Natural killer cell treated with Interleukin-12 subunit alpha and Interleukin-12 subunit beta and Interleukin-15 and Interleukin-18, amount 100 ng/mL, for 72 hours (primary cell): ENCODE measurements at places on chromosomes 16 and 17.

DNA sequence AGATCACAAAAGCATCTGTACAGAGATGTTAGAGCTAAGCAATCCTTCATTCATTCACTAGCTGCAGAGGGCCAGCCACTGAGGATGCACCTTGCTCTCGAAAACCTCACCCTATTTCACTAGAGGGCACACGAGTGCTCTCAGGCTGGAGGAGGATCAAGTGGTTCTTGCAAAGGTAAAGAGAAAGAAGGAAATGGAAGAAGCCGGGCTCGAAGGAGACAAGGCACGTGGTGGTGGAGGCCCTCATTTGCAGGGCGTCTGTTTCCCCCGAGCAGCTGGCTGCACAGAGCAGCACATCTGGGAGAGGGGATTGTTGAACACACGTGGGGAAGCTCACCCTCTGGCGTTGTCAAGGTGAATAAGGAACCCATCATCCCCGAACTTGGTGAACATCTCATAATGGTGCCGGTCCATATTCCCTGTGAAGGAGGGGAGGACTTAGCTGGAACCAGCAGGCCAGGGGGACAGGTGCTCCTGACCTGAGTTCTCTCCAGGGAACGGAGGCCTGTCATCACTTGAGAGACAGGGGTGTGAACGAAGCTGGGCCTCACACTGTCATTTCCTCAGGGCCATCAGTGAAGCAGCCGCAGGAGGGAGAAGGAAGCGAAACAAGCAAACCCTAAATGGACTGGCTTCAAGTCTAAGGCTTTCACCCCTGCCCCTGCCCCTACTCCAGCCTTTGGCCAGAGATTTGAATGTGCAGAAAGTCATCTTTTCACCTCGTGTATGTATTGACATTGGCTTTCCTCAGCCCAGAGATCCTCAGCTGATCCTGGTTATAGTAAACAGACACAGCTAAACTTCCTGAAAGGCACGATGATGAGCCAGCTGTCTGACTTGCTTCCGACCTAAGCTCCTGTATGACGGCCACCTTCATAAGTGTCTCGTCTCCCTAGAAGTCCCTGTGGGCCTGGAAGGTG is 27.6 kb downstream of the PRKAR1A start:
- DNase-seq = no peak
- H3K4me1 ChIP-seq = peaks cover 4% of the 10 kb centered on the region
- no peak overlapping the region for H3K27ac ChIP-seq
- H3K27me3 ChIP-seq = no peaks in the 10 kb centered on the region
- H3K4me3 ChIP-seq = no peak overlapping the region

- no peaks in the 10 kb centered on the region for H3K4me1 ChIP-seq
- H3K36me3 ChIP-seq = no peaks in the 10 kb centered on the region
- H3K27me3 ChIP-seq = no peaks in the 10 kb centered on the region
- no peak overlapping the region for H3K4me3 ChIP-seq
- no peak overlapping the region for H3K27ac ChIP-seq
Measured at GRCh38 chr16:9772526-9773225, 409.6 kb downstream of the GRIN2A start.

GRCh38 chr17:36858119-36859002 is 78.9 kb upstream of the LHX1 start:
- peaks cover 25% of the 10 kb centered on the region for H3K27me3 ChIP-seq
- no peaks in the 10 kb centered on the region for H3K36me3 ChIP-seq
- no peaks in the 10 kb centered on the region for H3K4me1 ChIP-seq

GRCh38 chr17:75834928-75835653 is 9.1 kb downstream of the UNC13D start:
- peaks cover 29% of the 10 kb centered on the region for H3K4me1 ChIP-seq
- peak overlapping the region; percentile 89 for H3K27ac ChIP-seq
- H3K36me3 ChIP-seq = peaks cover 5% of the 10 kb centered on the region
- H3K4me3 ChIP-seq = no peak overlapping the region
- DNase-seq = no peak

GRCh38 chr17:39225959-39226683 is 376 bp upstream of the STAC2 start:
- H3K27ac ChIP-seq = no peak overlapping the region
- H3K4me3 ChIP-seq = peak overlapping the region; percentile 67
- peak; percentile 71 for DNase-seq
- peaks cover 8% of the 10 kb centered on the region for H3K4me1 ChIP-seq
- H3K27me3 ChIP-seq = peaks cover 14% of the 10 kb centered on the region
- H3K36me3 ChIP-seq = no peaks in the 10 kb centered on the region

DNA sequence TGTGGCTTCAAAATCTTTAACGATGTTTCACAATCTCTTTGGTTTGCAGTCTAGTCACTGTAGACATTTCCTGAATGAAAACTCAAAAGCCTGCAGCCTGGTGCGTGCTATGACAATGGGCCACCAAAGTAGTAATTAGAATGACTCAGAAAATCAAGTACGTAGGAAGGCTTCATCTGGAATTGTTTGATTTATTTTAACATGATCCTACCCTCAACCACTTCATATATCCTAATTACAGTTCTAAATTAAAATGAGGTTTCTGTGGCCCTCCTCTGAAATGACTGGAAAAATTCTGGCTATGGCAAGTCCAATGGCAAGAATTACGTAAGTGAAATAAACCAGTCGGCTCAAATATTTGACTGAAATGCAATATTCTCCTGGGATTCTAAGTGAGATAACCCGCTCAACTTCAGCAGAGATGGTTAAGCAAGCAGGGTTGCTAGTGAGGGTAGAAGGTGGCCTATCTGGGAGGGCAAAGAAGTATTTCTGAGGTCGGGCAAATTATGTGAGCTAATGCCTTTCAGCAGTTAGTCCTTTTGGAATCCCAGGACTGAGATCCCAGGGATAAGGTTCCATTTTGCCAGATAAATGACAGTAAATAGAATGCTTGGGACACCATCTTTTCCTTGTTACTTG is 145.6 kb upstream of the MYOCD start:
- no peak overlapping the region for H3K27ac ChIP-seq
- no peaks in the 10 kb centered on the region for H3K27me3 ChIP-seq
- H3K4me1 ChIP-seq = no peaks in the 10 kb centered on the region
- H3K36me3 ChIP-seq = no peaks in the 10 kb centered on the region

DNA sequence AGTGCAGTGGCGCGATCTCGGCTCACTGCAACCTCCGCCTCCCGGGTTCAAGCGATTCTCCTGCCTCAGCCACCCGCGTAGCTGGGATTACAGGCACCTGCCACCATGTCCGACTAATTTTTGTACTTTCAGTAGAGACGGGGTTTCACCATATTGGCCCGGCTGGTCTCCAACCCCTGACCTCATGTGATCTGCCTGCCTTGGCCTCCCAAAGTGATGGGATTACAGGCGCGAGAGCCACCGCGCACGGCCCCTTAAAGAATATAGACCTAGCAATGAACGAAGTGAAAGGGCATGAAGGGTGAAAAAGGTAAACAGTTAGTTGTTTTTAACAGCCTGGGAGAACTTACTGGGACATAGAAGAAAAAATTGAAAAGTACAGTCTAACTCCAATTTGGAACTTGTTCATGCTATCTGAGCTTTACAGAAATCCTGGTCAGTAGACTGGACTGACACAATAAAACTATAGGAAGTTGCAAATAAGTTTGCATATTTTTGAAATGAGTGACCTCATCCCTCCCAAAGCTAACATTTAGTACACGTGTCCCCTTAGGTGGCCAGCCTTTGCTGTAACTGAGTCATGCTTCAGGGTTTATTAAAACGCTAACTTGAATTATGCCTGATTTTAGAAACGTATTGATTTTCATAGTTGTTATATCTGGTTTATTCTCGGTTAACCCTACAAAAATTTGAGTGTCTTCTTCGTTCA is 1.8 kb downstream of the COG1 start:
- peak overlapping the region; percentile 38 for H3K4me3 ChIP-seq
- H3K36me3 ChIP-seq = peaks cover 19% of the 10 kb centered on the region

- H3K4me3 ChIP-seq = no peak overlapping the region
- DNase-seq = peak; percentile 20
- no peaks in the 10 kb centered on the region for H3K36me3 ChIP-seq
- no peak overlapping the region for H3K27ac ChIP-seq
- H3K4me1 ChIP-seq = peaks cover 2% of the 10 kb centered on the region
Measured at GRCh38 chr17:44367231-44367979, 3.8 kb upstream of the FAM171A2 start.

DNA sequence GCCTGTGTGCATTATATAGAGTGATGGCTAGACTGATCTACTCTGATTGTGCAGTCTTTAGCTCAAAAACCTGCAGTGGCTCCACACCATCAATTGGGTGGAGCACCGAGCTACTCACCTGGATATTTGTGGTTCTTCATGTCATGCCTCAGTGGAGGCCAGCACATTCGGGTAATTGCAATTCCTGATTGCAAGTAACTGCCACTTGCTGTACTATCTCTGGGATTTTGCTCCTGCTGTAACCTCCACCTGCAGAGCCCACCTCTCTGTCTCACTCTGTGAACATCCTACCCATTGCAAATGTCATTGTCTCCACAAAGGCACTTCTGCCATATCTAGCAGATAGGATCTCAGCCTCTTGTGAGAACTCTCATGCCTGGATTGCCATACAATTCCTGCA is 1.7 kb upstream of the CCL1 start:
- H3K36me3 ChIP-seq = no peaks in the 10 kb centered on the region
- H3K27ac ChIP-seq = no peak overlapping the region
- DNase-seq = no peak
- H3K4me1 ChIP-seq = peaks cover 16% of the 10 kb centered on the region
- peaks cover 8% of the 10 kb centered on the region for H3K27me3 ChIP-seq

DNA sequence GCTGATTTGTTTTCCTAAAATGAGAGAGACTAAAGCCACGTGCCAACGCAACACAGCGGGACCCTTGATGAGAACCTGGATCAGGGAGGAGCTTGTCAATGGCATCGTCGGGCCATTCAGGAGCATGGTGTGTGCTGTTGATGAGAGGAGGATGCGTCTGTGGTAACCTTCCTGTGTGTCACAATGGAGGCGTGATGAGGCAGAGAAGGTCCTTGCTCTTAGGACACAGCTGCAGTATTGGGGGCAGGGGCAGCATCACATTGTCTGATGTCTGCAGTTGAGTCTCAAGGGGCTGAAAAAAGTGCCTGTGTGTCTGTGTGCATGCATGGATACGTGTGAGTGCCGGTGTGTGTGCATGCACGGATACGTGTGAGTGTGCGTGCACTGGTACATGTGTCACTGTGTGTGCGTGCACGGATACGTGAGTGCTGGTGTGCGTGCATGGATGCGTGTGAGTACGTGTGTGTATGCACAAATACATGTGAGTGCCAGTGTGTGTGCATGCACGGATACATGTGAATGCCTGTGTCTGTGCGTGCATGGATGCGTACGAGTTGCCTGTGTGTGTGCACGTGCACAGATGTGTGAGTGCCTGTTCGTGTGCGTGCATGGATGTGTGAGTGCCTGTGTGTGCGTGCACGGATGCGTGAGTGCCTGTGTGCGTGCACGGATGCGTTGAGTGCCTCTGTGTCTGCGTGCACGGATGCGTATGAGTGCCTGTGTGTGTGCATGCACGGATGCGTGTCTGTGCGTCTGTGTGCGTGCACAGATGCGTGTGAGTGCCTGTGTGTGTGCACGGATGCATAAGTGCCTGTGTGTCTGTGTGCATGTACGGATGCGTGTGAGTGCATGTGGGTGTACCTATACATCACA is 39.3 kb downstream of the BAIAP2 start:
- no peaks in the 10 kb centered on the region for H3K36me3 ChIP-seq
- no peaks in the 10 kb centered on the region for H3K27me3 ChIP-seq
- H3K27ac ChIP-seq = no peak overlapping the region

DNA sequence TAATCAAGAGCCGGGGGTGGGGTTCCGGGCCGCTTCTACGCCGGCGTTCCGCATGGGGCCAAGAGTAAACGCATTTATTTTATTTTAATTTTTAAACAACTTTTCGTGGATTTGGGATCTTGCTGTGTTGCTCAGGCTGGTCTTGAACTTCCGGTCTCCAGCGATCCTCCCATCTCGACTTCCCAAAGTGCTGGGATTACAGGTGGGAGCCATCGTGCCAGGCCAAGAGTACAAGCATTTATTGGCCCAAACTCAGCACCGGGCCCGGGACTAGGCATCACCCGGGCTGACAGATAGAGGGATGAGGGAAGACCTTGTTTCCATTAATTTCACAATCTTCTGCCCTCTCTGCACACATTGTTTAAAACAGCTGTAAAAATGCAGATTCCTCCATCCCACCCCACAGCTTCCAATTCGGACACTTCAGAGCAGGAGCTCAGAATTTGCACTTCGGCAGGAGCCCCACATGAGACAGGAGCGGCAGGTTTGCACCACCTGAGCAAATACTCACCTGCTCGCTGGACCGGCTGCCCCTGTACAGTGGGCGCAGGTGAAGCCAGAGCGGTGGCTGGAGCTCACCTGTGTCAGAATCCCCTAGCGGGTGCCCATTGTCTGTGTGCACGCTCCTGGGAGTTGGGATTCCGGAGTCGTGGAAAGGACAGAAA is 663 bp upstream of the GINS2 start:
- peaks cover 10% of the 10 kb centered on the region for H3K4me1 ChIP-seq
- DNase-seq = no peak
- no peaks in the 10 kb centered on the region for H3K36me3 ChIP-seq

DNA sequence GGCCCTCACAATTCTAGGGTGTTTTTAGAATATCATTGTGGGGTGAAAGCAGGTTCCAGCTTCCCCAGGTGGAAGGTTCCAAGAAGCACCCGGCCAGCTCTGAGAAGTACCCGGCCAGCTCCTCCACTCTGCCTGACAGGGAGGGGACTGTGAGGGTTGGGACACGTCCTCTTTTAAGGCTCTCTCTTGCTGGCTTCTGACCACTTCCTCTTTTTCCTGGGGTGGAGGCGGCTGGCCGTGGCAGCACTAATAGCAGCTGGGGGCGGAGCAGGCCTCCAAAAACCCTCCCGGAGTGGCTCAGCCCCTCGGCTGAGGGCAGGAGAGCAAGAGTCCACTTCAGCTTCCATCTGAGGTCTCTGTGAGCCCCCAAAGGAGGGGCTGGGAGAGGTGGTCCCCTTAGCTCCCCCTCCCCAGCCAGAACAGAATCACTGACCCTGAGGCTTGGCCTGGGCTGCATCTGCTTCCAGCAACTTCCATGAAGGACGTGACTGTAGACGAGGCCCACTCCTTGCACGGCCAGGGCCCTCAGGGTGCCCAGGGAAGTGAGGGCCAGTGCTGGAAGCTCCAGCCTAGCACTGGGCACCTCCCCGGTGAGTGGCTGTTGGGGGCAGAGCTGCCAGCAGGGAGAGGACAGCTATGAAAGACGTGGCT is 26.7 kb upstream of the PLCG2 start:
- peak overlapping the region; percentile 31 for H3K27ac ChIP-seq
- no peak overlapping the region for H3K4me3 ChIP-seq
- peaks cover 18% of the 10 kb centered on the region for H3K4me1 ChIP-seq
- no peaks in the 10 kb centered on the region for H3K36me3 ChIP-seq
- no peaks in the 10 kb centered on the region for H3K27me3 ChIP-seq

DNA sequence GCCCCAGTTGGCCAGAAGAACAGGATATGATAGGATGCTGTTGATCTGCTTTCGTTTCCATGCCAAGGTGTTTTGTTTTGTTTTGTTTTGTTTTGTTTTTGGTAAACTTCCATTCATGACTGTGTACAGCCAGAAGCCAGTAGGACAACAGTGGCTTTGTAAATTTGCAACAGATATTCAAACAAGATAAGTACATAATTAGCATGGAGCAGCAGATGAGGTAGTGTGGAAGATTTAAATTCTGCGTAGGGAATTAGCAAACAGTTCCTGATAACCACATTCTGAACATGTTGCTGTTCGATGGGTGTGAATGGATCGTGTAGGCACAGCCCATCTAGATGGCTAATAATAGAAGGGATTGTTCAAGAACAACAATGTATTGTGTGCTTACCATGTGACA is 1080.1 kb upstream of the RBFOX1 start:
- DNase-seq = no peak
- H3K4me3 ChIP-seq = no peak overlapping the region
- H3K27me3 ChIP-seq = no peaks in the 10 kb centered on the region
- H3K27ac ChIP-seq = no peak overlapping the region
- H3K36me3 ChIP-seq = no peaks in the 10 kb centered on the region
- no peaks in the 10 kb centered on the region for H3K4me1 ChIP-seq
